Cortex of kidney (tissue), 1 donor: ENCODE measurements at places on chromosomes 11 and 22.

DNA sequence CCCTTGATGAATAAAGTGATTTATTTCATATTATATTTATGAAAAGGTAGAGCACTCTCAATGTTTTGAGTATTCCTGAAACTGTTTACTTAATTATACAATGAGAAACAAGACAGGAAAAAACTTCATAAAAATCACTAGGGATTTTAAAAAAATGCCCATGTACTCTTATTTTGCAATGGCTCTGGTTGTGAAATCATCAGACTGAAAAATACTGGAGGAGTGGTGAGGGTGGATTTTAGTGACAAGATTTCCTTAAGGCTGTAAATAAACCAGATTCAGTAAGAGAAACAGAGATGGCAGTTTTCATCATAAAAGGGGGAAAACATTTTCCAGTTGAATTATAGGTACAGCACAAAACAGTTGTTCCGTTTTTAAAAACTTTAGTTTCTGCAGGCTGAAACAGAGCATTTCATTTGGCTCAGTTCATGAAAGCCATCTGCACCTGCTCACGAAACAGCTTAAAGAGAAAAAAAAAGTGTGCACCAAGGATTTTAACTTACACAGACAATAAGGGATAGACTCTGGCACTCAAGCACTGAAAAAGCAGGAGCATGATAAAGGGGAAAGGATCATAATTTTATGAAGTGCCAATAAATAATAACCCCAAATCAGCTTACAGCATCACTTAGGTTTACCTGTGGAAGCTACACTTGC is 100.7 kb downstream of the MAML2 start:
- DNase-seq, result no peak

DNA sequence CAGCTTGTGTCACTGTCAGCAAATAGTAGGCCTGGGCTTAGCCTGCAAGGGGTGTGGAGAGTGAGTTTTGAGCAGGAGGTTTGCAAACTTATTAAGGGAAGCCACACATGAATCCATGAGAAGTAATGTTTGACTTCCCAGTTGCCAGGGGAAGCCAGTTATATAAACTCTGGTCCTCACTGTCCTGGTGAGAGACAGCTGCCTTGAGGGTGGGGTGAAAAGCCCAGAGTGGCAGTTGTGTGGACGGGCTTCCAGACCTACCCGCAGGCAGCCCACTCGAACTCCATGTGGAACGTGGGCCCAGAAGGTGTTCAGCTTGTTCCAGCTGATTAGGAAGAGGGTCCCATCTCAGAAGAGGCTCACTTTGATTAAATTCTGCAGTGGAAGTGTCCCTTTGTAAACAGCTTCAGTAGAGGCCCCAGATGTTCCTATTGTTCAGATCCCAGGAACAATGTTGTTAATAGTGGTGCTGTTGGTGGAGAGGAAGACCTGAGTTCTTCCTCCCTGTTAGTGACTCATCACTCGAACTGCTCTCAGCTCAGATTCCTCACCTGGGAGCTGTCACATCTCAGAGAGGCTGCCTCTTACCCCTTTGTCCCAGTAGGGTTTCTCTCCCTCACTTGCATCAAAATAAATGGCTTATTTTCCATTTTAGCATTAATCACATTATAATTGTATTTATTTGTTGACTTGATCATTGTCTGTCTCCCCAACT is 63.4 kb downstream of the GRAMD1B start:
- no peak for DNase-seq

GRCh38 chr22:28498044-28498443 is 181.6 kb downstream of the TTC28 start:
- no peak for DNase-seq

DNA sequence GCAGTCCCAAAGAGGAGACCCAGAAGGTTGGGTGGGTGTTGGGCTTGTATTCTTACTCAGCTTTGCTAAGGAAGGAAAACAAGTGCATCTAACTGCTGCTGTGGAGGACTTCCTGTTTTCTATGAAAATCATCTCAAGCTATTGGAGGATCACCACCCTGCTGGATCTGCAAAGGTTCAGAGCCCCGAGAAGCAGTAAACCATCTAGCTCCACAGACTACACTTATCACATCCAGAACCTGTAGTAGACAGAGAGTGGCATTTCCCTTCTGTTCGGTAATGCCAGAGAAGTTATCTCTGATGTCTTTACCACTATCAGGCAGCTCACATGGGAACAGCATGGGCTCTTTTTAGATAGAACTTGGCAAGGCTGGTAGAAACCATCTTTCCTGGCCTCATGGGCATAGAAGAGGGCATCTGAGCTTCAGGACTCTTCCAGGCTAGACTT is 21.7 kb downstream of the KCNJ1 start:
- DNase-seq, result no peak

- no peak for DNase-seq
Observed at GRCh38 chr11:34651551-34651950, 30.7 kb downstream of the EHF start.

- no peak for DNase-seq
Observed at GRCh38 chr11:85281550-85281949, 345.6 kb downstream of the DLG2 start.

DNA sequence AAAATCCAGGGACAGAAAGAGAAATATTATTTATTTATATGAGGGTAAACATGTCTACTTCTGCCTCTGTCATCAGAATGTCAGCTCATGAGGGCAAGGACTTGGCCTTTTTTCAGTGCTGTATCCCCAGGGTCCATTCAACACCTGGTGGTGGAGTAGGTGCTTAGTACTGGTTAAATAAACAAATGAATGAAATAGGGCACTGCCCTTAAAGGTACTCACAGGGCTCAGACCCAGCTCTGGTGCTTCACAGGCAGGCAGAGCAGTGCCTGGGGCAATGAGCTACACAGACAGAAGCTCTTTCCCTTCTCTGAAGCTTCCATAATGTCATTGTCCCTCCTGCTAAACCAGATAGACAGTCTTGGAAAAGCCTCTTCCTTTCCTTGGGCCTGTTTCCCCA is 30.9 kb downstream of the P4HA3 start:
- no peak for DNase-seq

- no peak for DNase-seq
Observed at GRCh38 chr11:30412509-30412908, 89.6 kb downstream of the ARL14EP start.

GRCh38 chr11:66467756-66468155 is 1.1 kb downstream of the PELI3 start:
- DNase-seq, result no peak

DNA sequence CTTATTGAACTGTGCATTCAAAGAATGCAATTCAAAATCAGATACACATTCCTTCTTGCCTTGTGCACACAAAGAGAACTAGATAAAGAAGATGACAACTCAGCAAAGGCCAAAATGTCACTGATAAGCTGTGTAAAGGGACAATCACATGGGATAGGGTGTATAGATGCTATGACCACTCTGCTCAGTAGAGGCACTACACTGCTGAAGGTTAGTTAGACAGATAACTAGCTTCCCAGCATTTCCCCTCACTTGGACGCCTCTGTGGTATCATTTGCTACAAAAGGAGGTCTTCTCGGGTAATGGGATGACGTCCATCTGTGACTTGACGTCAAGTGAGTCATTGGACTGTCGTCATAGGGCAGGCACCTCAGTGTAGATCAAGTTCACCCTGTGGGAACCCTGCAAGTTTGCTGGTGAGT is 424.9 kb upstream of the CCDC90B start:
- no peak for DNase-seq

- DNase-seq, result no peak
Observed at GRCh38 chr22:40898850-40899357, 37.0 kb upstream of the DNAJB7 start.

GRCh38 chr11:33375688-33376311 is 118.6 kb downstream of the HIPK3 start:
- no peak for DNase-seq

DNA sequence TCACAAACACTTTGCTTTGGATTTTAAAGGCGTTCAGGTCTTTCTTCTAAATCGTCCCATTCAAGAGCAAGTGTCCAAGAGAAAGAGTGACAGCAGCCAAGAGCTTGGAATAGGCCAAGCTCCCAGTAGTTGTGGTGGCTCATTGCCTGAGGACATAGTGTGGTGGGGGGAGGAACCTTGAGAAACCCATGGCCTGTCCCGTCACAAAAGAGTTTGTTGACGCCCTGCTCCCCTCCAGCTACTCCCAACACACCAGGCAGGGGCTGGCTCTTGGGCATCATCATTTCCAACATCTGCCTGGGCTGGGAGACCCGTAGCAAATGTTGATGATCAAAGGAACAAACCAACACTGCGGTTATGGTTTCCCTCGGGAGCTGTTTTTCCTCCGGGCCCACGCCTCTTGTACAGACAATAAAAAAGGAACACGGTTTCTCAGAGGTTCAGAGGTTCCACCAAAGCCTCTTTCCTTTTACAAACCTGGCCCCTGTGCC is 20.8 kb downstream of the FADS3 start:
- DNase-seq, result no peak

DNA sequence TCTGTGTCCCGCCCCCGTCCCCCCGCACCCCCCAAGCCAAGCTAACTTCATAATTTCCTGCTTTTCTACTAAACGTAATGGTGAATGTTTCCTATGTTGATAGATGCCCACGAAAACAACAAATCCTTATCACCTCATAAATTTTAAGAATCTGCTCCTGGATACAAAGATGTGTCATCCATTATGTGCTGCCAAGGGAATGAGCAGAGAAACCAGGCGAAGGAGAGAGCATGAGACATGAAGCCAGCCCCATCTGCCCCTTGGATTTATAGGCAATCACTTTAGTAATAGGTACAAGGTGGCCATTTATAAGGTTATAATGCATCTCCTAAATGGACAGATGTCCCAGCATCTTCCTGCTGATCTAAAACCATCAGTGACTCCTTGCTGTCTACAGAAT is 30.3 kb downstream of the LAYN start:
- DNase-seq, result no peak

- no peak for DNase-seq
Observed at GRCh38 chr11:5071799-5072198, 2.4 kb downstream of the OR52E1 start.

GRCh38 chr11:134139873-134140331 is 71.0 kb downstream of the JAM3 start:
- DNase-seq, result no peak

DNA sequence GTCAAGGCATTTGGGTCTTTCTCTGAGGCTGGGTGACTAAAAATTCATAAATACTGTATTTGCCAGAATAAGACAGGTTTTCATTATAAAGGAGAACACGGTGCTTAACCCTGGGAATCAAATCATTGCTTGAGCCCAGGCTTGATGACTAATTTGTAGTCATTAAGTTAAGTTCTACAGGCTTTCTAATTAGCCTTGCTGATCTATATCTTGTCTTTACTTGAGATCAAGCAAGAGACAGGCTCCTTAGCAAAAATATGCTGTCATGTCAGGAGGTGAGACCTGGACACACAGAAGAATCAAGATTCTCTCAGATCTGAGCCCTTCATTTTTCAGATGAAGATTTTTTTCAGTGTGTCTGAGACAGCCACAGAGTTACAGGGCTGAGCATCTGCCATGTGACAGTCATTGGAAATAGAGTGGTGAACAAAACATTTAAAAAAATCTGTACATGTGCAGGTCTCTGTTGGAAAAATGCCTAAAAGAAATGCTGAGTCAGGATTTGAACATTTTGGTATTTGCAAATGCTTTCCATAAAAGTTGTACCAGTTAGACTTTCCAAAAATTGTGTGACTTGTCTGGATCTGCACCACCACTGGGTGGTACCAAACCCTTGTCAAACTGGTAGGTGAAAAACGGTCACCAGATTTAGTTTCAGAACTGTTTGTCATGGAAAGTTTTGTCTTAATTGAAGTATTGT is 14.6 kb downstream of the ACAT1 start:
- DNase-seq, result no peak

- DNase-seq, result no peak
Observed at GRCh38 chr11:95045812-95046211, 3.4 kb upstream of the KDM4F start.

GRCh38 chr11:33025339-33025722 is 9.7 kb downstream of the DEPDC7 start:
- DNase-seq, result no peak

- no peak for DNase-seq
Observed at GRCh38 chr22:44462246-44463010, 35.6 kb downstream of the RTL6 start.

GRCh38 chr11:34830648-34831047 is 85.5 kb downstream of the APIP start:
- no peak for DNase-seq

DNA sequence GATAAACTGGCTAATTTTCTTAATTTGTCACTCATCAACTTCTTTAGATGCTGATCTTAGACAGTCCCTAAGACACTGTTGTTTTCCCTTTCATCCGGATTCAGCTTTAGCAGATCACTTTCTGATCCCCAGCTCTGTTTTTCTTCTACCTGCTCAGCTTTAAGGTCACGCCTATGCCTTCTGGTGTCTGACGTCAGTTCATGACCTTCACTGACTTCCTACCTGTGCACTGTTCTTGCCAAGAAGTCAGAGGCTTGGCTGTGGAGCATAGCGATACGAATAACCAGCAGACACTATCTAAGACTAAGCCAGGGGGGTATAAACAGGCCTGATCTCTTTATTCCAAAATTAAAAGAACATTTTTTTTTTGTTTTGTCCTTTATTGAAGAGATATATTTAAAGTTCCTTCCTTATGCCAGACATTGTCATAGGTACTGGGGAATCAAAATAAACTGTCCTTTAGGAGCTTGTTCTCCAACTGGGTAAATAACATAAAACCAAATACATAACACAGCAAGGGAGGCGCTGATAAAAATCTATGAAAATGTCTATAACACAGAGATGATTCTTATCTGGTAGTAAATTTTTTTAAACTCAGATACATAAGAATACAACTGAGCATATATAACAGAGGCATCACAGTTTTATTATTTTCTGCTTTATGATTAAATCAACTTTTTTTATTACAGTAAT is 352.2 kb upstream of the CTSC start:
- no peak for DNase-seq

DNA sequence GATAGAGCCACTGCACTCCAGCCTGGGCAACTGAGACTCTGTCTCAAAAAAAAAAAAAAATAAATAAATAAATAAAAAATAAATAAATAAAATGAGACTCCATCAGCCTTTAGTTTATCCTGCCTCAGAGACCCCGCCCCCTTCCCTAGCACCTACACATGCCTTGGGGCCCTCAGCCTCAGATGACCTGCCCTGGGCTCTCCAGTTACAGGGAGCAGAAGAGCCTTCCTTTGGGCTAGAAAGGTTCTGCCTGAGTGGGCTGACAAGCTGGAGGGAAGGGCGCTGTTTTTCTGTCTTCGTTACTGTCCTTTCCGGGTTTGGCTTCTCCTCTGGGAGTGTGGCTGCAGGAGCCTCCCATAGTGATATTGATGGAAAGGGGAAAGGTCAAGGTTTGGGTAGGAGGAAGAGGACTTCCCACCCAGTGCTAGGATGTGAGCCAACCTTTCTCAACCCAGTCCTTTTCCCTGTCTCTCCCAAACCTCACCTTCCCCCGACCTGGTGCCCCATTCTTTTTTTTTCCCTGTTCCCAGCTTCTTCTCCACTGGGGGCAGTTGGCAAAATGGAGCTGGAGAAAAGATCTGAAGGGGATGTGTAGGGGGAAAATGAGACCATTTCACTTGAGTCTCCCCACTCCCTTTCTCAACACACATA is 1.5 kb upstream of the SF3B2 start:
- DNase-seq, result no peak
